ENCODE measurements at places on chromosomes 6 and 20.

DNA sequence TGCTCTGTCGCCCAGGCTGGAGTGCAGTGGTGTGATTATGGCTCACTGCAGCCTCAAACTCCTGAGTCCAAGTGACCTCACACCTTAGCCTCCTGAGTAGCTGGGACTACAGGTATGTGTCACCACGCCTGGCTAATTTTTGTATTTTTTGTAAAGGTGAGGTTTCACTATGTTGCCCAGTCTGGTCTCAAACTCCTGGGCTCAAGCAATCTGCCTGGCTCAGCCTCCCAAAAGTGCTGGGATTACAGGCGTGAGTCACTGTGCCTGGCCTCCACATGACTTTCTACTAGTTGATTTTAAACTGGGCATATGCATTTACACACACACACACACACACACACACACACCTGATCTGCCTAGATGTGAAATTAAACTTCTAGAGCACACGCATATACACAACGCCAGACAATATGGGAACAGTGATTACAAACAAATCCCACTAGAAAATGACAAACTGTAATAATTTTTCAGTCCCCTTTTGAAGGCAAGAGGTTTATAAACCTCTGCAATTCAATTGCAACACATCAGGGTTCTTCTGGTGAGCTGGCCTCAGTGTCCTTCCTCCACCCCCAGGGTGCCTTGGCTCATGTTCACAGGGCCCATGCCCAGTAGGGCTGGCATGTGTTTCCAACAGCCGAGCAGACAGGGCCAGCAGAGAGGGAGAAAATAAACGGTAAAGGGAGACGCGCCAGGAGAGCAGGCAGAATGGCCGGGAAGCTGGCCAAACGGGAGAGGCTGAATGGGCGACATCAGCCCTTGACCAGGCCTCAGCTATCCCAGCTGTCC lies 31.2 kb downstream of the PARD6B start:
- no peak for DNase-seq

- no peak for DNase-seq
These were observed 68.5 kb downstream of the MRPL14 start for GRCh38 chr6:44058617-44059358.

DNA sequence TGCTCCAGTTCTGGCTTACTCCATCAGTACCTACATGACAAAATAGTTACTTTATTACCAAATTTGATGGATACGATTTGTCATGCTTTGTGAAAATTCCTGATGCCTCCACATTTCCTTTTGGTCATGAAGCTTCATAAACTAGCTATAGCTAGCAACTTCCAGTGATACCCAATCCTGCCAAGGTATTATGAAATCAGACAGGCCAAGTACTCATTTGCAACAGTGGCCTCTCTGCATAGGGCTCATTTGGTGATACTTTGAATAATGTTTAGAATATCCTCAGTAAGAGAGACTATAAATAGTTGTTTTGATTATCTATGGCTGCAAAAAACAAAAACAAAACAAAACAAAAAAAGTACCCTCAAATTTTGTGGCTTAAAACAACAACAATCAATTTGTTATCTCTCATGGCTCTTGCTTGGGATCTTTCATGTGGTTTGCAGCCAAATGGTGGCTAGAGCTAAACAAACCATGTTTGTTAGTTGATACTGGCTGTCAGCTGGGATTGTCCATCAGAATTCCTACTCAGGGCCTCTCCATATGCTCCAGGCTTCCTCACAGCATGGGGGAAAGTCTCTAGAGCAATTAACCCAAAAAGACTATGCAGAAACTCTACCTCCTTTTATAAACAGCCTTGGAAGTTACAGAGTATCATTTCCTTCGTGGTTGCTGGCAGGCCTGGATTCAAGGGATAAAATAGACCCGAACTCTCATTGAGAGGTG lies 10.1 kb upstream of the PRL start:
- DNase-seq: no peak

DNA sequence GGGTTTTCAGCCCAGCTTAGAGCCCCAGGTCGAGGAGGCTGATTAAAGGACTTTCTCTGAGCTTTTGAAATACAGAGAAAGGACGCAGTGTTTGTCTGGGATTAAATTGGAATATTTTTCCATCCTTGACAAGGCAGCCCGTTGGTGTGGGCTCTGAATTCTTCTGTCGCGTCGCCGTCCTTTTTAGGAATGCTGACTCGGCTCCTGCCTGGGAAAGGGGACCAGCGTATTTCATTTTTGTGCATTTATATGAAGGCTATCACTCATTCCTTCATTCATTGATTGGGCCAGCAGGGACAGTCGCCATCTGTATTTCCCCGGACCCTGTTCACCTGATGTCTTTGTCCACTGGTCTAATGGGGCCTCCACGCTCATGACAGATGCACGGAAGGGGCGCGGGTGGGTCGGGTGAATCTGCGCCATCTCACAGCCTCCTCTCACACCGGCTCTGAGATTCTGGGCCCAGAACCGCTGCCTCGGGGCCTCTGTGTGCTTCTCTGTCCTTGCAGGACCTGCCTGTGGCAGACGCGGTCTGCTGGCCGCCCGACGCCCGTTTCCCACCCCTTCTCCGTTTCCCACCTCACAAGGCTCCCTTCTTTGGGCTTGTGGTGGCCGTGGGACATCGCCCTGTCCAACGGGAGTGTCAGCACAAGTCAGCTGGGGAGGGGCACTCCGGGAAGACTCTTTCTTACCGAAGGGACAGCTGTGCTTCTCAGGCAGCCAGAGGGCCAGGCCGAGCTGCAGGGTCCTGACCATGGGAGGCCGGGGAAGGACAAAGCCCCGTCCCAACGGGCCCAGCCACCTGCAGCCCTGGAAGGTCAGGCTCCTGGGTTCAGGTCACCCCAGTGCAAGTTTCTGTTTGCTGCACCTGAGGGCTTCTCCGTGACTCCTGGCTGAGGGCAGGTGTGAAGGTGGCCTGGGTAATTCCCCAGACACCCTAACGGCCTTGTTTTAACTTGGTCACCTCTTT lies 157.3 kb downstream of the TAF4 start:
- no peak for DNase-seq

GRCh38 chr6:129264480-129265045 lies 381.6 kb downstream of the LAMA2 start:
- DNase-seq: no peak

DNA sequence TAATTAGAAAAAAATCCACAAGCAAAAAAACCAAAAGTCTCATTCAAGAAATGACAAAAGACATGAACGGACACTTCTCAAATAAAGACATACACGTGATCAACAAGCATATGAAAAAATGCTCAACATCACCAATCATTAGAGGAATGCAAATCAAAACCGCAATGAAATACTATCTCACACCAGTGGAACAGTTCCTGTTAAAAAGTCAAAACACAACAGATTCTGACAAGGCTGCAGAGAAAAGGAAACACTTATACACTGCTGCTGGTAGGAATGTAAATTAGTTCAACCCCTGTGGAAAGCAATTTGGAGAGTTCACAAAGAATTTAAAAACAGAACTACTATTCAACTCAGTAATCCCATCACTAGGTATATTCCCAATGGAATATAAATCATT lies 58.0 kb downstream of the IRAK1BP1 start:
- DNase-seq: no peak

GRCh38 chr20:43994486-43995100 lies 79.9 kb downstream of the TOX2 start:
- DNase-seq: no peak

GRCh38 chr20:59718751-59719150 lies 114.4 kb downstream of the PHACTR3 start:
- DNase-seq: no peak

DNA sequence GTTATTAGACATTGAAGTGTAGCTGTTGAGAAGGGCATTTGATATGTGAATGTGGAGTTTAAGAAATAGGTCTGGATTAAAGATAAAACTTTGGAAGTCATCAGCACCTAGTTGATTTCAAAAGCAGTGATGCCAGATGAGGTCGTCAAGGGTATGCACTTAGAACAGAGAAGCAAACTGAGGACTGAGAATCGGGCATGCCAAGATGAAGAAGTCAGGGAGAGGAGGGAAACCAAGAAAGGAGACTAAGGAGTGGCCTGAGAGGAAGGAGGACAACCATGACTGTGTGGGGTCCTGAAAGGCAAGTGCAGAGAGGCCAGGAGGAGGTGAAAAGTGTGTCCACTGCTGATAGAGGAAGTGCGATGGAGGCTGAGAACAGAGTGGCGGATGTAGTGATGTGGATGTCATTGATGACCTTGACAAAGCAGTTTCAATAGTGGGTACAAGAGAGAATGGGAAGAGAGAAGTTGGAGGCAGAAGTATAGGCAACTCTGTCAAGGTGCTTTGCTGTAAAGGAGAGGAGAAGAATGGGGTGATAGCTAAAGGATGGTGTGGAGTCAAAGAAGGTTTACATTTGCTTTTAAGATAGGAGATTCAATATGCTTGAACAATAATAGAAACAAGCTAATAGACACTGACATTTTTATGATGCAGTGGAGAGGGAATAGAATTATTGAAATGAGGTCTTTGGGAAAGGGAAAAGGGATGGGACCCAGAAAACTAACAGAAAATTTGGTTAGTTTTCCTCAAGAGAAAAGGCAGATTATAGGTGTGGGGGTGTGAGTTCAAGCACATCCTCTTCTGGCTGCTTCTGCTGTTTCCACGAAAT lies 139.7 kb upstream of the TMEM170B start:
- DNase-seq: no peak

GRCh38 chr20:63074631-63075030 lies 67.9 kb upstream of the BHLHE23 start:
- no peak for DNase-seq

GRCh38 chr20:61832181-61832580 lies 233.5 kb downstream of the TAF4 start:
- no peak for DNase-seq

- no peak for DNase-seq
These were observed 119.8 kb downstream of the RFX6 start for GRCh38 chr6:116996842-116997241.

GRCh38 chr6:14924126-14925024 lies 321.5 kb upstream of the JARID2 start:
- DNase-seq: no peak

GRCh38 chr6:124962639-124963415 lies 590 bp downstream of the RNF217 start:
- DNase-seq: no peak

- no peak for DNase-seq
These were observed 53.8 kb downstream of the PHF3 start for GRCh38 chr6:63689421-63689820.

DNA sequence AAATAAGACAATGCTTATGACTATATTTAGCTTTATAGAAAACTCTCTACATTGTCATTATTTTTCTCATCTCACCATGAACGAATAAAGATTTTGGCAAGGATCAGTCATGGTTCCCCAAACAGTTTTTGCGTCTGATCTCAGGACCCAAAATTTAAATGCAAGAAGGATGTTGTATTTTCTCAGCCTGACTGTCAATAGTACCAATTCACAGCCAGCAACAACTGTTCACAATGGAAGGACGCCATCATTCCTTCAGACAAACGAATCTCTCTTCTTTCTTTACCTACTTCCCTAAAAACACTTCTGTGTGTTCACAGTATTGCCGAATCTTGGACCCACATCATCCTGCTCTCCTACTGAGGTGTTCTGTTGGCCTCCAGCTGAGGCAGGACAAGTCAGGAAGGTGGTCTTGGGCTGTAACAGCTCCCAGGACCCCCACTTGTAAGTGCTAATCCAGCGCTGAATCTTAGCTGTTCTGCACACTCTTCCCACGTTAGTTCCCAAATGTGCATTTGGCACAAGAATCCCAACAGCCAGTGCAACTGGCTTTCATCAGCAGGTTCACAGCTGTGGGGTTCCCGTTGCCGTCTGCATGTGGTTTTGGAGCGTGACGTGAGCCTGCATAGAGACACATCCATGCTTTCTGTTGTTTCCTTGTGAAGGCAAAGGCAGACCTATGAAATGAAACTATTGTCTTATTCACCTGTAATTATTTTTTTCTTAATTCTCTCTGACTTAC lies 600.0 kb downstream of the QKI start:
- no peak for DNase-seq

DNA sequence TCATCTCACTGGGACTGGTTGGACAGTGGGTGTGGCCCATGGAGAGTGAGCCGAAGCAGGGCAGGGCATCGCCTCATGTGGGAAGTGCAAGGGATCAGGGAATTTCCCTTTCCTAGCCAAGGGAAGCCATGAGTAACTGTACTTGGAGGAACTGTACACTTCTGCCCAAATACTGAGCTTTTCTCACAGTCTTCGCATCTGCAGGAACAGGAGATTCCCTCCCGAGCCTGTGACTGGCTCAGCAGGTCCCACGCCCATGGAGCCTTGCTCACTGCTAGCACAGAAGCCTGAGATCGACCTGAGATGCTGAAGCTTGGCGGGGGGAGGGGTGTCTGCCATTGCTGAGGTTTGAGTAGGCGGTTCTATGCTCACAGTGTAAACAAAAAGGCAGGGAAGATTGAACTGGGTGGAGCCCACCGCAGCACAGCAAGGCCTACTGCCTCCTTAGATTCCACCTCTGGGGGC lies 10.4 kb upstream of the CALHM5 start:
- no peak for DNase-seq

GRCh38 chr20:63860325-63861051 lies 810 bp upstream of the ABHD16B start:
- no peak for DNase-seq

DNA sequence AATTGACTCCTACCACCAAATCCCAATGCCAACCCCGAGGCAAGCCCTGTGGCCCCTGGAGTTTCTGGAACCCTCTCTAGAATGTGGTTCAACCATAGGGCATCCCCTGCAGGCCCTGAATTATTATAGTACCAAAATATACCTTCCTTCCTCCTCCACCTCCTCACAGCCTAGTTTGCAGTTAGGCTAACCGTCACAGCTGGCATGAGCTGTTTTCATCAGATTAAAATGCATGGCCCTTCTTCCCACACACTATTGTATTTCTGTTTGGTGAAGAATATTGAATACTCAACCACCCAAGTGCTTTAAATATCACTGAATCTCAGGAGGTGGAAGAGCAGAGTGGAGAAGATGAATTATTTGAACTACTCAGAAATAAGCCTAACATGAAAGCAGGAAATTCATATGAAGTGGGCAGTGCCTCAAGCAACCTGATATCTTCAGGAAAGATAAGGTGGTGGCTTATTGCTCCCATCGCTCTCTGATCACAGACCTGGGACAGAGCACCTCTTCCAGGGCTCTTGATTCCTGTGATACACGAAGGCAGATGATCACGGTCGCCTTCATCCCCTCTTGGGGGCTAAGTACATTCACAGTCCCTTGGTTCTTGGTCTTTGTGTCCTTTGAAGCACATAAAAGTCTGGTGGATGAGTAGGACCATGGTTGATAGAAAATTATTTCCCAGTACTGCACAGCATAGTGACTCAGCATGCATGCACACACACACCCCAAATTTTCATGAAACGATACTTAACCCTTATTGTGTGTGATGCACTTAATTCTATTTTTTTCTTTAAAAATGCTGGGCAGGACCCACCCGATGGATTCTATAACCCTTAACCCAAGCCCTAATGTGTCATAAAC lies 90.9 kb downstream of the PSMG4 start:
- DNase-seq: no peak

GRCh38 chr6:22421198-22421597 lies 124.4 kb upstream of the PRL start:
- DNase-seq: no peak

GRCh38 chr20:51354769-51355319 lies 187.7 kb downstream of the NFATC2 start:
- no peak for DNase-seq

GRCh38 chr20:22584922-22585785 lies 782 bp upstream of the FOXA2 start:
- no peak for DNase-seq
